NCI-H460 (cell line): ENCODE measurements at places on chromosomes 4 and X.

- DNase-seq = no peak
These were observed 38.2 kb upstream of the UXT start for GRCh38 chrX:47697181-47697580.

GRCh38 chrX:48919947-48920717, 1.3 kb upstream of the PIM2 start:
- DNase-seq = no peak

GRCh38 chrX:120120223-120120622, 4.5 kb upstream of the RHOXF1 start:
- DNase-seq = no peak

DNA sequence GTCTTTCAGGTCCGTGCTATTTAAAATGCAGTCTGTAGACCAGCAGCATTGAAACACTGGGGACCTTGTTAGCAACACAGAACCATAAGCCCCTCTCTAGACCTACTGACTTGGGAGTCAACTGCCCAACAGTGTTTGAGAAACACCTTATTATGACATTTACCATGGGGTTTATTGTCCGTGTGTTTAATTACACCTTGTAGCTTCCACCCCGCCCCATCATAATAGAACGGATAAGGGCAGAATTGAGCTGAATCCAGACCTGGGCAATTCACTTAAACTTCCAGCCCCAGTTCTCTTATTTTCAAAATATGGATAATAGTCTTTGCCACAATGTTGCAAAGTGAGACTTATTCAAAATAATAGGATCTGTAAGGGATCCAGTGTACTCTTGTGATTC, 30.6 kb upstream of the CLNK start:
- no peak for DNase-seq

DNA sequence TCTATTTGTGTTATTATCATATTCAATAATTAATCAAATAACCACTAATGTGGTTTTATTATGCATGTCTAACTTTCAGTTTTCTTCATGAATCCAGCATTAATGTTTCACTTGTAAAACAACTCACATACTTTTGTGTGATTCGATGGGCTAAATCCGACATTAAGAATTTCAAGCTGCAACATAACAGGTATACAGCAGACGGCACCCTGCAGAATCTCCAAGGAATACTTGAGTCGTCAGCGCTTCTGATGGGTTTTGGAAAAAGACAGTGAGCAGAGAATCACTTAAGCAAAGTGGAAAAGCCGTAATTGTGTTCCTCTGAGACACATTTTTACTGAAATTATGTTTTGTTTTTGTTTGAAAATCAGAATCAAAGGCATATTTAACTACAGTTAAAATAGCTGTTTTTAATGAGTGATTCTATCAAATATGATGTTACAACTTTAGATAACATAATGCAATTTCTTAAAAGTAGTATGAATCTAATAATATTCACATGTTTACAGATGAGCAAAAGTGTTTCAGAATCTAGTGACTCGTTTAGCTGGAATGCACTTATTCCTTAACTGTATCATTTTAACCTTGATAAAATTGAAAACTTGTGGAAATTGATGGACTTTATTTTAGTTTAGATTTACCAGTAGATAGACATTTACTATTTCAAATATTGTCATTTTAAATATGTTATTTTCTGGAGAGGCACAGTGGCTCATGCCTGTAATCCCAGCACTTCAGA, 514.8 kb downstream of the CCSER1 start:
- DNase-seq = no peak

DNA sequence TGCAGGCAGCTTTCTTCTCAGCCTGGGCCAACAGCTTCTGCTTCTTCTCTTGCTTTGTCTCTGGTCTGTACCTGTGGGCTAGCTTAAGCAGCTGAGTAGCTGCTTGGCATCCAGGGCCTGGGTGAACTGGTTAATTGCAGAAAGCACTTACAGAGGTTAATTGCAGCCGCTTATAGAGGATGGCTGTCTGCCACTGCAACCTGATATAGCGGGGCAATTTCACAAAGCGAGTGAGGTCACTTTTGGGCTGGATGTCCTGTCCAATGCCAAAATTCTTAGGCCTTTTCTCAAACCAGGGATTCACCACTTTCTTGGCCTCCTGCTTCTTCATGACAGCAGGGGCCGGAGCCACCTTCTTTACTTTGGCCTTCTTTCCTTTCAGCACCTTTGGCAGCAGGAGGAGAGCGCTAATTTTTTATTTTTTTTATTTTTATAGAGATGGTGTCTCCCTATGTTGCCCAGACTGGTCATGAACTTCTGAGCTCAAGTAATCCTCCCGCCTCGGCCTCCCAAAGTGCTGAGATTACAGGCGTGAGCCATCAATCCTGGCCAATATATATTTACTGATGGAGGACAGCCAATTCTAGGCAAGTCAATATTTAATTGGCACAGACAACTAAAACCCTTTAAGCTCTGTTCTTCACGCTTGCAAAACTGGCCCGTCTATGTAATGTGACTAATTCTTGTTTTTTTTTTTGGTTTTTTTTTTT, 61.0 kb downstream of the ENOPH1 start:
- DNase-seq = no peak

- no peak for DNase-seq
These were observed 28.7 kb upstream of the FAT1 start for GRCh38 chr4:186752325-186752724.

- no peak for DNase-seq
These were observed 102.9 kb upstream of the SLC34A2 start for GRCh38 chr4:25552580-25553271.

DNA sequence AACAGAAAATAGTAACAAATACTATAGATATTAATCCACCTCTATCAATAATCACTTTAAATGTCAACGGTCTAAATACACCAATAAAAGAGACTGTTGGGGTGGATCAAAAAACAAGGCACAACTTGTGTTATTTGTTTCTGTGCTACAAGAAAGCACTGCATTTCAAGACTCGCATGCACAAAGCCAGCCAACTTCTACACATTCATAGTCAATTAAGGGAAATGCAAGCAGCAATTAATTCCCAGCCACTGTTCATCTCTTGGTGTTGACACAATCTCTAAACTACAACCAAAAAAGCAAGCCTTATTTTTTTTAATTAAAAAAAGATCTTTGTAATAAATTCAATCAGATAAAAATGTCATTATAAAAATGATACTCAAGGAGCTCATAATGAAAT, 67.6 kb downstream of the JAKMIP1 start:
- DNase-seq = no peak

DNA sequence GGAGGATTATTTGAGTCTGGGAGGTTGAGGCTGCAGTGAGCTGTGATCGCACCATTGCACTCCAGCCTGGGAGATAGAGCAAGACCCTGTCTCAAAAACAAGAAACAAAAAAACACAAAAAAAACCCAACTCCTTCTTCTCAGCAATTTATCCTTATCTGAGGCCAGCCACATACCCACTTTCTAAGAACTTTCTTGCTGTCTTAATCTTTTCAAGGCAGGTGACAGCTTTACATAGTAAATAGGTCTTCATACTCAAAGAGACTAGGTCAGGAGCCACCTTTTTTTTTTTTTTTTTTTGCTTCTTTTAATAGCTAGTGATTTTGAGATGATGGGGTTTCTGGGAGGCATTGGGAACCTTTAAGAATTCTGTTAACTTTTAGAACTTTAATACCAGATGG, 26.1 kb upstream of the ZCCHC13 start:
- DNase-seq = no peak

DNA sequence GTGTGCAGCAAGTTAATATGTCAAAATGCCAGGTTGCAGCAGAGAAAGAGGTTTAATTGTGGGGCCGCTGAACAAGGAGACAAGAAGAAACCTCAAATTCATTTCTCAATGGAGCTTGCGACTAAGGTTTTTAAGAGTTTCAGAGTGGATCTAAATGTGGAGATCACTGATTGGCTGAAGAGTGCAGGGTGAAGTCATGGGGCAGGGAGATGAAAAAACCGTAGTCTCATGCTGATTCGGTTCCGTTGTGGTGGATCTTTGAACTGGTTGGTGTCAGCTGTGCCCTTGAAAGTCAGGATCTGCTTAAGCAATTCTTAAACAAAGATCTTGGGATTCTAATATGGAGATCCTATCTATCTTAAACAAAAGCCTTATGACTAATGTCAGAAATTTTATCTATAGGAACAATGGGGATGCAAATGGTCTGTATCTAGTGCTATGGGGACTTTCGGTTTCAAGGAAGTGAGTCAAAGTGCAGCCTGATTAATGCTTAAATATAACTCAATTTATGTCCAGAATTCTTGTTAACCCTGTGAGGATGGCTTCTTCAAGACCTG, 173.9 kb upstream of the CENPE start:
- DNase-seq = no peak

GRCh38 chr4:77817304-77818072, 1.7 kb downstream of the CNOT6L start:
- DNase-seq = no peak

DNA sequence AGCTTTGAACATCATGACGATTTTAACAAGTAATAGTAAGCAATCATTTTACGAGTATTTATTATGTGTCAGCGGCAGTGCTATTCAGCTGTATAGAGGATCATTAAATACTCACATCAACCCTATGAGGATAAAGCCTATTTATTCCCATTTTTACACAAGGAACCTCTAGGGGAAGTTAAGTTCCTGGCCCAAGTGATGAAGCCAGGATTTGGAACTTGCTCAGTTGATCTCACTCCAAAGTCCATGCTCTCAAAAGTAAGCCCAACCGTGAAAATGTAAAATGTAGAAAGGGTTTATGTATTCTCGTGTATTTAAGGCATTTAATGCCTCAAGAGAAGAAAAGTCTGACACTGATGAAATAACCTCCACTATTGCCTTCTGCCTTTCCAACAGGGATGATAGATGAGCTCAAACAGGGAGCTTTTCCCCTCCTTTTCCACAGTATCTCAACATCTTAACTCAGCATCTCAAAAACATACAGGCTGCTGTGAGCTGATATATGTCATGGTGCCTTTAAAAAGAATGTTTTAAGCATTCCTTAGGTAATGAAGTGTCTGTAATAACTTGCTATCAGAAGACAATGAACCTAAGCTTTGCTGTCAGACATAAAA, 35.0 kb upstream of the PLA2G12A start:
- no peak for DNase-seq

DNA sequence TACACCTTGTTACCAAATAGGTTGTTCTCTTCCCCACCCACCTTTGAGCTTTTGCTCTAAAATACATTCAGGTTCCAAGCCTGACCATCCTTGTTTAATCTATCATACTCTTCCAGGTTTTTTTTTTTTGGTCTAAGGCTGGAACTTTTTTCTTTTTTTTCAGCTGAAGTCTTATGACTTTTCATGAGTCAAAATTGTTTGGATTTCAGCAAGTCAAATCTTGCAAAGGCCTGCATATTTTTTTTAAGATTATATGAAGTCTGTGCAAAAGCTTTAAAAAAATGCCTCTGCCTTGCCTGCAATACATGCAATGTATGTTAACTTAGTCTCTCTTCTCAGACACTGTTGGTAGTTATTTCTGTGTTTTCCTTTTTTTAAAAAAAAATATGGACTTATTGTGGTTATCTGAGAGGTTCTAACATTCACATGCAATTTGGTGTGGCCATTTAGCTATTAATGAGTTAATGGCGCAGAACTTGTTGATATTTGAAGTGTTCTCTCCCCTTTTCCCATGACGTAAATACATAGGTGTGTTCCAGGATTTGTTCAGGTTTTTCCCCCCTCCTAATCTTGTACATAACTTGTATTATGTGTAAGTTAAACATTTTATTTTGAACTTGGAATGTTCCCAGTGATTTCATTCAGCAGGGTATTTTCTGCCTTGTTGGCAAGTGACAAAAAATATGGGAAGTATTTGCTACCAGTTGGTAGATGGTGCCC, 58.7 kb downstream of the CCKAR start:
- DNase-seq = no peak

DNA sequence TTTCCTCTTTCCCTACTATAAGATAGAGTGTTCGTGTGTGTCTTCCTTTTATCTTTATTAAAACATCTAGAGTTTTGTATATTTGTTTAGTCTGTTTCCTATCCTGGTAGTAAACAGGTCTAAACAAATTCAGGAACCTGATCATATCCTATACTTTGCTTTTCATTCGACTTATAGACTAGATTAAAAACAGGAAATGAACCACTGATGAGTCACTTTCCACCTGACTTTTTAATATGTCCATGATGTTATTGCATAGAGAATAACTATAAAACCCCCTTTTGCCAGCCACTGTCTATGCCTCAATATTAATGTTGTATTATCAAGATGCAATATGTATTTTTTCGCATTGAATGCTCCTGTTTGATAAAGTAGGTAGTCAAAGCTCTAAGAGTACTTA, 1794.0 kb downstream of the STIM2 start:
- DNase-seq = no peak

DNA sequence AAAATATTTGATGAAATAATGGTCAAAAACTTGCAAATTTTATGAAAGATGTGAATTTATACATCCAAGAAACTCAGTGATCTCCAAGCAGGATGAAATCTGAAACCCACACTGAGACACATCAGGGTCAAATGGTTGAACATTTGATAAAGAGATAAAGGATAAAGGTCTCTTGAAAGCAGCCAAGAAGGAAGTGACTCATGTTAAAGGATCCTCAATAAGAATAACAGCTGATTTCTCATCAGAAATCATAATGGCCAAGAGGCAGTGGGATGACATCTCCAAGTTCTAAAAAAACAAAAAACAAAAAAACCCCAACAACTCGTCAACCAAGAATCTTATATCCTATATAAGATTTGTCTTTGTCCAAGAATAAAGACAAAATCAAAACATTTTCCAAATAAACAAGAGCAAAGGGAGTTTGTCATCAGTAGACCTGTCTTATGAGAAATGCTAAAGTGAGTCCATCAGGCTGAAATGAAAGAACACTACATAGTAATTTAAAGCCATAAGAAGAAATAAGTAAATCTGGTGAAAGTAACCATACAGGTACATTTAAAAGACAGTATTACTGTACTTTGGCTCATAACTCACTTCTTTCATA, 121.7 kb downstream of the PDS5A start:
- no peak for DNase-seq

DNA sequence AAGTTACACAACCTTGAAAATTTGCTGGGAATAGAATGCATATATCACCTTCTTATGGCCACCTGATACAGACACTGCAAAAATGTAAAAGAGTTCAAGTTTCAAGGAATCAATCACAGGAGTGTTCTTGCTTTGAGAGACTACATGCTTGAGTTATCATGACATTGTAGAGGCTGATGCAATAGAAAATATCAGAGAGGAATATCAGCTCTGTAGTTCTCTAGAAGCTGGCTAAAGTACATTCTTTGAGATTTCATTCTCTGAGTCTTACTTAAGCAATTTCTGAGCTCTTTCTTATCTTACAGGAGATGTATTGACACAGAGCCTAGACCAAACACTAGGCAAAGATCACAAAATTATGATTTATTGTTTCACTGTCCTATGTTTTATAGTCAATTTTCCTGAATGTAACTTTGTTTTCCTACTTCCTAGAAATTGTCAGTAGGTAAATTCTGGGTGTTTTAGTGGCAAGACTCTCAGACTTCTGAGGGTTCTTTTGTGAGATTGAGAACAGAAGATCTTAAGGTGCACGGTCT, 152.1 kb upstream of the HPGD start:
- DNase-seq = no peak

DNA sequence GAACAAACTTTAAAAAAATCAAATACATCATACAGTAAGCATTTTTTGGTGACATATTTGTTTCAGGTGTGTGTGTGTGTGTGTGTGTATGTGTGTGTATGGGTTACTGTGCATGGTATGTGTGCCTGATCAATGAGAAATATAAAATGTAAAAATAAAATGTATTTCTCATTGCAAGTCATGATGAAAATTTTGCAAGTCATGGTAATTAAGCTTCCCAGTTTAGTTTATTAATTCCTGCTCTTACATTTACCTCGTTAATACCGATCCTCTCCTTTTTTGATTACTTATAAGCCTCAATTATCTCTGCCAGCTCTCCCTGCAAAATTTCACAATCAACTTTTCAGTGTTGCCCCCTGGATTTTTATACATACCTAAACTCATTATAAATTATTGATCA, 114.6 kb upstream of the ADGRL3 start:
- no peak for DNase-seq
